ENCODE measurements at places on chromosomes 16 and 17. TPM values are rescaled to one million over a fixed set of nuclear protein-coding genes. Genes with fewer than 3 reads are reported as not detected.

SLC5A11 gene
- total RNA-seq: not detected

NIP7 gene
- 13.8 TPM for total RNA-seq

CCL13 gene
- total RNA-seq: 1.9 TPM

KRTAP3-2 gene
- total RNA-seq: not detected

EFTUD2 gene
- total RNA-seq: 45.0 TPM

CDRT4 gene
- 3.8 TPM for total RNA-seq

DNA sequence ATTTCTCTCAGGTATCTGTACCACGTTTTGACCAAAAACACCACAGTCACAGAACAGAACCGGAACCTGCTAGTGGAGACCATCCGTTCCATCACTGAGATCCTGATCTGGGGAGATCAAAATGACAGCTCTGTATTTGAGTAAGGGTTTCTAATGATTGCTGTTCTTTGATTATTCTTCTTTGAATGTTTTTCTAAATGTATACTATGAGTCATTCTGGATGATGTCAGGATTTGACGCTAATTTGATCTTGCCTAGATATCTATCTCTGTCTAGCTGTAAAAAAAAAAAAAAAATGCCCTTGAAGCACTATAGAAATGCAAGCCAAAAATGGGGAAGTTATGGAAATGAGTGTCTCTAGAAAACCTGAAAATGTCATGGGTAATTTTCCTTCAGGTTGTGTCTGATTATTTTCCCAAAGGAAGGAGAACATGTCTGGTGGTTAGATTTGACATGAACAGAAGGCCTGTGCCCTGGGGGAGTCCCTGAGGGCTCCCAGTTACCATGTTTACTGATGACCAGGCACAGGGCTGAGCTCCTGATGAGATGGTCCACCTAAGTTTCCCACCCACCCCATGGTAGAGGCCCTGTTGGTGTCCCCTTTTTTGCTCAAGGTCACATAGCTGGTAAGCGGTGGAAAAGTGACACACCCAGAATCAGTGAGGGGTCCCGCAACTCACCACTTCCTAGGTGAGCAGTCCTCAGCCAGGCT, 13.6 kb downstream of the CLEC16A start:
- DNase-seq: no peak

DNA sequence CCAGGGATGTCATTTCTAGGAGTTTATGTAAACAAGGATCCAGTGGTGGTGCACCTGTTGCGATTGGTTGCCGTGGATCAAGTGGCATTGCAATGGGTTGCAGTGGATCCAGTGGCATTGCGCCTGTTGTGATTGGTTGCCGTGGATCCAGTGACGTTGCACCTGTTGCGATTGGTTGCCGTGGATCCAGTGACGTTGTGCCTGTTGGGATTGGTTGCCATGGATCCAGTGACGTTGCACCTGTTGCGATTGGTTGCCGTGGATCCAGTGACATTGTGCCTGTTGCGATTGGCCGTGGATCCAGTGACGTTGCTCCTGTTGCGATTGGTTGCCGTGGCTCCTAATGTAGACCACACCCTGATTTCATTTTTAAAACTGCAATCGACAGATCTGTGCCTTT, 56.2 kb upstream of the CRISPLD2 start:
- DNase-seq: no peak

DNA sequence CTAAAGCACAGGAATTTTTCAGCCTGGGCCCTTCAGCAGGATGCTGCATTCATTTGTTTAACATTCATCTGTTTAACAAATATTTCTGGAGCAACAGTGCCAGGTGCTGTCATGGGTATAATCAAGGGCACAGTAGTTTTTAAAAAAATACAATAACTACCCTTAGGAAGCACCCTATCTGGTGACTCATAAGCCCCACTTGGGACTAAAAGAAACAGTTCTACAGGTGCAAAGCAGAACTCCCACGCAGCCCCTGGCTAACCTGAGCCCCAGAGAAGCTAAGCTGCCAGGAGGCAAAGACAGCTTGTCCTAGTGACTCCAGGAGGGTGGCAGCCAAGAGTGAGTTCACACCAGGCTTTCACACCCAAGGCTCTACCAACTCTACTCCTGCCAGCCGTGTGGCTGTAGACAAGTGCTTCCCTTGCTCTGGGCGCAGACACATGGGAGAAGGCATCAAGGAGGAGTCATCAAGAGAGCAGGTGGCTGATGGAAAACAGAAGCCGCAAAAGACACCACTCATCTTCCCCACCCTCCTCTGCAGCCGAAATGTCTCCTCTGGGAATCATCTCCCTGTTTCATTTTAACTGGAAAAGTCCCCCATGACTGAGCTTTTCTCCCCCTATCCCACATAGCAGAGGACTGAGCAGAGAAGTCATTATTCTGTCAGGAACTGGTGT, 14.4 kb downstream of the CUEDC1 start:
- no peak for DNase-seq

- DNase-seq: no peak
Measured at GRCh38 chr16:8717892-8718415, 43.5 kb downstream of the ABAT start.

- DNase-seq: no peak
Measured at GRCh38 chr16:67666032-67666551, 458 bp downstream of the ENKD1 start.

GRCh38 chr16:17032332-17032731, 438.4 kb downstream of the XYLT1 start:
- DNase-seq: no peak

DNA sequence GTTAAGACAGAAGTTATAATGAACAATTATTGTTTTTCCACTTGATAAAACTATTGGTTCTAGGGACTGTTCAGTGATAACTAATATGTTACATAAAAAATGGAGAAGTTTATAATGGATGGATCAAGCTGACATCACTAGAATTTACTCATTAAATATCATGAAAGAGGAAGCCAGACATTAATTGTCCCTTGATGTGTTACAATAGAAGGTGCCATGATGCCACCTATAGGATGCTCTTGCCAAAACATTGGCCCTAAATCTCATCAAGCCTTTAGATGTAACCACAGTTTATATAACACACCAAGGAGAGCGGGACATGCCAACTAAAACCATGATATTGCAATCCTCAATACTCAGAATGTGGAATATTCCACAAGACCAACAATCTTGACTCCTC, 147.9 kb upstream of the MON1B start:
- DNase-seq: no peak

GRCh38 chr16:70691223-70692129, 5.6 kb upstream of the MTSS2 start:
- peak; percentile 81 for DNase-seq

DNA sequence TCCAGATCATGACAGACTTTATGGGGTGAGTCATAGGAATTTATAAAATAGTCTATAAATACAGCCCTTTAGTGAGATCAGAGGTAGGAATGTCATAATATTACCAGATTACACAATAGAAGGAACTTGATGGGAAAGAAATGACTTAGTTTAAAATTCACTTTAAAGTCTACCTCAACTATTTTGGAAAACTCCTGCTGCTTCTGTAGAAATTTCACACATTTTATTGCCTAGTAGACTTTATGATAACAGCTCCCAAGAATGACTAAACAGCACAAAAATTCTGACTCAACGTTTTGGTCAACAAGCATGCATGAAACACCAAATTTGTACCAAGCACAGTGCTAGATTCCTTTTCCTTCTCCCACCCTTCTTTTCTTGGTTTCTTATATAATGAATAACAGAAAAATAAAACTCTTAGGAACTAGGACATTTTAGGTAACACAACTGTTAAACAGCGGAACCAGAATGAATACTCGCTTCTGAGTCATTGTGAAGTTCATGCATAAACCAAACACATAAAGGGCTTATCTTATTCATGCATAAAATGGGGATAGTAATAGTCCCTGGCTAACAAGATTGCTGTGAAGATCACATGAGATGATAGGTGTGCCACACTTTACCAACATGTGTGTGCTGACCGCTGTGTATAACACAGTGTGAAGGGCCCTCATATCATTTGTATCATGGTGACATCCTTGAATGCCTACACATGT, 243.9 kb downstream of the CDH8 start:
- DNase-seq: no peak

GRCh38 chr16:81645266-81645694, 133.8 kb upstream of the PLCG2 start:
- peak; percentile 60 for DNase-seq

GRCh38 chr17:62967205-62967529, 1.1 kb downstream of the TANC2 start:
- no peak for DNase-seq

DNA sequence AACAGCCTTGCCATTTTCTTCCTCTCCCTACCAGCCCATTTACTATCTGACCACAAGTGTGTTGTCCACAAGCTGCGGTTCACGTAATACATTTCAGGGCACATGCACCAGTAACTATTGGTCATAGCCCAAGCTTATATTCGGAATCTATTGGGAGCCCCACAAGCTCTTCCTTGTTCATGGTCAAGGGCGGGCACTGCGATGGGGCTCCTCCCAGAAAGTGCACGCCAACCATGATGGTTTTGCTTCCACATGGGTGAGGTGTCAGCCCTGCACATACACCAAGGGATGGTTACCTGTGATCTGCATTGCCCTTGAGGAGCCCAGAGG, 12.1 kb downstream of the THRA start:
- DNase-seq: no peak

- DNase-seq: no peak
Measured at GRCh38 chr17:63039899-63040602, 74.0 kb downstream of the TANC2 start.

DNA sequence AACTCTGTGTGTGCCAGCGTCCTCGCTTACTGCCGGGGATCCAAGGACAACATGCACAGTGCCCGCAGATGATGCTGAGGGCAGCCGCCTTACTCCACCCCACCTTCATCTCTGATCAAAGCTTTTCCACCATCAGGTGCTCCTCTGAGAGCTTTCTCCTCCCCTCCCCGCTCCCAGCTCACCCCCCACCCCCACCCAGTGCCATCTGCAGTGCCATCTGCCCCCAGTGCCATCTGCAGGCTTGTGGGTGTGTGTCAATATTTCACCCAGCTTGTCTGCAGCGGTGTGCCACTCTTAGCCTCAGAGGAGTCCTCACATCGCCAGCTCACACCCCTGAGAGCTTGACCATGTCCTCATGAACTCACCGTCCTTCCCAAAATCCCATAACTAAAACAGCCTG, 98.2 kb upstream of the NOL11 start:
- no peak for DNase-seq

GRCh38 chr16:19071811-19072777, 4.7 kb downstream of the COQ7 start:
- DNase-seq: peak; percentile 75

DNA sequence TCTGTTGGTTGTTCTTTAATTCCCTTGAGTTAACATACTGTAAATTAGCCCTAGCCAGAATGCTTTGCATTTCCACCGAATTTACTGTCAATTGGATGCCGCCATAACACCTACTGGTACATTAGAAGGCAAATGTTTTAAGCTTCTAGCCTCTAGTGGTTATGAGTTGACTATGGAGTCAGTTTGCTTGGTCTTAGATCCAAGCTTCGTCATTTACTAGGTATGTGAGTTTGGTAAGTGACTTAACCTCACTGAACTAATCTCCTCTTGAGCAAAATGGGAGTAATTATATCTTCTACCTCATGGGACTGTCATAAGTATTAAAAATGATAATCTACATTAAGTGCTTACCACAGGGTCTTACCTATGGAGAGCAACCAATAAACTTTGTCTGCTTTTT, 20.4 kb upstream of the CDH11 start:
- DNase-seq: no peak

GRCh38 chr17:1299552-1300370, 20.3 kb downstream of the TRARG1 start:
- no peak for DNase-seq

- no peak for DNase-seq
Measured at GRCh38 chr16:4378999-4379690, 7.5 kb downstream of the VASN start.

Measured in lower leg skin (tissue), 4 donors.